ENCODE measurements at places on chromosomes 5 and 9. TPM values are rescaled to one million over a fixed set of nuclear protein-coding genes. Genes with fewer than 3 reads are reported as not detected.
A peak's percentile ranks its signal among the peaks of the same experiment; 100 is the strongest.

DNA sequence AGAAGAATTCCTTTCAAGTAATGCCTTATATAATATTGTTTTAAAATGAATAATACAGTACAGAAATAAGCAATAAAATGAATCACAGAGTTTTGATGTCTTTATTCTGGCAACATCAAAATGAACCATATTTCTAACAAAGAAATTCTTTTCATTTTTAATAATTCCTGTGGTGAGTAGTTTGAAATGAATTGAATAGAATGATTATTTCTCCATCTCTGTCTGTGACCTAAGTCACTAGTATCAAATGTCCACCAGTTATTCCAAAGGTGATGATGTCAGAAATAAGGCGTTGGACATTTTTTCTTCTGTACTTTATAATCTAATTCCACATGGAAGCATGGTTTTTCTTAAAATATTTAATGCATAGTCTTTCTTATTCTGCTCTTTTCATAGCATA lies 106.2 kb downstream of the ADAMTSL1 start:
- DNase-seq: no peak

DNA sequence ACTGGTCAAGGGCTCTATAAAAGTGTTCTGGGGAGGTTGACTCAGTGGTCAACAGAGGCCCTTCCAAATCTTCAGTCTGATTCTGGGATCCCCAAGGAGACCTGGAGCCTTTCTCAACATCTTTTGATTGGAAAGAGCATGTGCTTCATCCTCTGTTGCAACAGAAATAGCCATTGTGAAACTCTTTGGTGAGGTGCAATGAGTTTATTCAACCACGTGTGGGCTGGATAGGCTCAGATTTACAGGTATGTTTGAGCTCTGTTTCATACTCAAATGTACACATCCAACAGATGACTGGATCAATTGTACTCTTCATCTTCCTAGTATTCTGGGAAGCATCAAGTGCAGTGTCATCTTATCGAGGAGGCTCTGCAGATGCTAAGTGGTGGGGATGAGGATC lies 60.5 kb downstream of the CTSL start:
- DNase-seq: no peak

The F2RL2 gene
- not detected for total RNA-seq

The TNFAIP8 gene
- 142 TPM for total RNA-seq

The TIMD4 gene
- total RNA-seq: 3.4 TPM

GRCh38 chr9:138053321-138053868 lies 175.8 kb downstream of the CACNA1B start:
- no peak for DNase-seq

The ANKH gene
- 93.5 TPM for total RNA-seq

The DAB2IP gene
- 0.35 TPM for total RNA-seq

- no peak for DNase-seq
Observed at GRCh38 chr9:69627281-69627680, 44.9 kb downstream of the APBA1 start.

- DNase-seq: no peak
Observed at GRCh38 chr9:112239284-112239683, 64.2 kb upstream of the SUSD1 start.

- no peak for DNase-seq
Observed at GRCh38 chr5:136021016-136021405, 7.8 kb upstream of the TGFBI start.

- DNase-seq: no peak
Observed at GRCh38 chr9:18032636-18033035, 441.3 kb upstream of the ADAMTSL1 start.

GRCh38 chr9:121505903-121506735 lies 6.5 kb upstream of the GGTA1 start:
- DNase-seq: no peak

GRCh38 chr5:151465476-151465875 lies 18.1 kb downstream of the SLC36A1 start:
- no peak for DNase-seq

GRCh38 chr9:87342743-87343142 lies 154.9 kb upstream of the DAPK1 start:
- DNase-seq: no peak

DNA sequence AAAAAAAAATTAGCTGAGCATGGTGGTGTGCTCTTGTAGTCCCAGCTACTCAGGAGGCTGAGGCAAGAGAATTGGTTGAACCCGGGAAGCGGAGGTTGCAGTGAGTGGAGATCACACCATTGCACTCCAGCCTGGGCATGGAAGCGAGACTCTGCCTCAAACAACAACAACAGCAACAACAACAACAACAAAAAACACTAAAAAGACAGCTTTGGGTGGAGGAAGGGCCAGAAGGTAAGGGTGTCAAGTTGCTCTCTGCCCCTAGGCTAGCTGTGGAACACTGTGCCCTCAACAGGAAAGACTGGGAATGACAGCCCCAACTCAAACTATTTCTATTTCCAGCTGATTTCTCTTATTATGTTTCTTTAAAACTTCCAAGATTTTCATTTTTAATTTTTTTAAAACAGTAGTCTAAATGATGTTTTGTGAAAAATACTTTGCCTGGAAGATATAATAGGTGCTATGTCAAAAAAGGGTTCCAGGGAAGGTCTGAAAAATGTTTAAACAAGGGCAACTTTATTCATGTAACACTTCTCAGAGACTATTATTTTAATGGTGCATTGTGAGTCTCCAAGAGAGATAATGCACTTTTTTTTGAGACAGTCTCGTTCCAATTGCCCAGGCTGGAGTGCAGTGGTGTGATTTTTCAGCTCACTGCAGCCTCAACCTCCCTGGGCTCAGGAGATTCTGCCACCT lies 29.9 kb downstream of the CLINT1 start:
- peak; percentile 20 for DNase-seq

DNA sequence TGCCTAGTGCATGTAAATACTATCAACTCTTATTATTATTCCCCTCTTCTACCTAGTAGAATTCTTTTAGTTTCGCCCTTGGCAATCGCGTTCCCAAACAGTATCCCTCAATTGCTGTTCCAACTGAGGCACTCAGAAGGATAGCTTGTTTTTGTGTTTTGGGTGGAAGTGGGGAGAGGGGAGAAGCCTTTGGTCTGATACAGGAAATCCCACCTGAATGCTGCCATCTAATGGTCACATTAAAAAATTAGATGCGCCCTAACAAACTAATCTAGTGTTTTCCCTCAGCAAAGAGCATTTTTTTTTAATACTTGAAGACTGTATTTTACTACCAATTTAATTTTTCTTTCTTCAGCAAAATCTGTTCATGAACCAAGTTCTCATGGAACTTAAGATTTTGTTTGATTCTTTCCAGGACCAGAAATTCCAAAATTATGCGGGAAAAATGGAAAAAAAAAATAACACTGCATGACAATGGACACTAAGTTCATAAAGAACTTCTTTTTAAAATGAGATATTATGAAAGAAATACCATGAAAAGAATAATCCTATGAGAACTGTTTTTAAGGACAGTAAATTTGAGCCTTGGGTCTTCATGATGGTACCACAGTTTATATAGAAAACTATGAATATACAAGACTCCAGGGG lies 22.2 kb upstream of the GLDC start:
- no peak for DNase-seq

The MELK gene
- 53.9 TPM for total RNA-seq

The IL3 gene
- total RNA-seq: not detected

The SLC34A3 gene
- total RNA-seq: not detected

GRCh38 chr5:143102411-143102810 lies 301.1 kb downstream of the NR3C1 start:
- no peak for DNase-seq

- DNase-seq: no peak
Observed at GRCh38 chr5:169290895-169291294, 10.0 kb downstream of the SLIT3 start.

The HTR1A gene
- total RNA-seq: not detected

The GRIN3A gene
- not detected for total RNA-seq

DNA sequence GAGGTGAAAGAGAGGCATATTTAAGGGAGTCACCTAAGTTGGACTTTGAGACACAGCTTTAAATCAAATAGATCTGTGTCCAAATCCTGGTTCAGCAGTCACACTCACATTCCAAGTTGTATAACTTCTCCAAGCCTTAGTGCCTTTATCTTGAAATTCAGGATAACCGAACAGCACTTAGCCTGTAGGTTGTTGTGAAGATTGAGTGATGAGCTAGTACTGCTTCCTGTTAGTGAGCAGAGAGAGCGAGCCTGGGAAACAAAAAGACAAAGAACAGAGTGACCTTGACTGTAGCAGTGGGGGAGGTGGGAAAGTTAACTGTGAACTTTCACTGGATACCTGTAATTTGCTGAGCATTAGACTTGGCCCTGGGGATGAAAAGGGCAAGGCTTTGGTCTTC lies 22.4 kb downstream of the MAML1 start:
- DNase-seq: no peak

The FAXDC2 gene
- total RNA-seq: not detected

The IARS1 gene
- total RNA-seq: 271 TPM

GRCh38 chr5:77972469-77973252 lies 196.5 kb upstream of the TBCA start:
- DNase-seq: peak; percentile 43

- no peak for DNase-seq
Observed at GRCh38 chr9:21889673-21890072, 87.2 kb downstream of the MTAP start.

The DDX46 gene
- total RNA-seq: 48.0 TPM

The FAM151B gene
- total RNA-seq: 0.36 TPM

DNA sequence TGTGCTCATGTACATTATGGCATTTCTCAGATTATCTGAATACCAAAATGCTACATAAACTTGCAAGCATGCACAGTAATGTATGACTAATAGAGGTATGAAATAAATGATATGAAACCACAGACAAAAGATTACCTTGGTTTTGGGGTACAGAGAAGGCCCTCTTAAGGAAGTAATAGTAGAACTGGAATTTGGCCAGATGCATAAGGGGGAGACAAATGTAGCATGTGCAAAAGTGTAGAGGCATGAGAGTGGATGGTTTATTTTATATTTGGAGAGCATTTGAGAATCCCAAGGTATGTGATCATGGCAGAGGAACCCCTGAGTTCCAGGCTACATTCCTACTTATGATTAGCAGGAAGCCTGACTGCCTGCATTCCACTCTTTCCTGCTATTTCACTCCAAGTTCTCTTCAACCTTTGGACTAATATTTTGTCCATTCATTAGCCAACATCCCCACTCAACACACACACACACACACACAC lies 74.2 kb downstream of the MAMDC2 start:
- no peak for DNase-seq

DNA sequence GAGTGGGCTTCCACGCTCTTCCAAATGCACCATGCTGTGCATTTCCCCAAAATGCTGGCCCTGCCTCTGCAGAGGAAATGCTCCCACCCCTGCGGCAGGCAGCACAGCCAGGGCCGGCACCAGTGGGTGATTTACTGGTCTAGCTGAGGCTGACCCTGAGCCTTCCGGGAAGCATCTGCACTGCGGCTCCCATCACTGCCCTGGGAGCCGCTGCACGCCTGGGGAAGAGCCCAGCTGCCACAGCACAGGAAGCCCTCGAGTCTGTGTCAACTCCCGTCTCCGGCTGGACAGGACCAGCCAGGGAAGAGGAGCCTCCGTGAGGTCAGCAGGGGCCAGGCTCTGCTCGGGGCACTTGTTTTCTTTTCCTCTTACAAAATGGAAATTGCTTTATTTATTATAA lies 25.1 kb upstream of the EEIG1 start:
- DNase-seq: peak; percentile 29

GRCh38 chr5:42985129-42986037 lies 54.7 kb downstream of the ANXA2R start:
- no peak for DNase-seq

- no peak for DNase-seq
Observed at GRCh38 chr5:17255471-17256021, 38.1 kb downstream of the BASP1 start.

The PCDHGA1 gene
- not detected for total RNA-seq

GRCh38 chr5:175214152-175214551 lies 229.8 kb downstream of the DRD1 start:
- DNase-seq: no peak
